A172 (cell line): ENCODE measurements at places on chromosomes 12 and 14. TPM values are rescaled to one million over a fixed set of nuclear protein-coding genes. Genes with fewer than 3 reads are reported as not detected.
A peak's percentile ranks its signal among the peaks of the same experiment; 100 is the strongest.

Gene SLC39A5
- not detected in 2 replicates for total RNA-seq

Gene CD27
- not detected in 2 replicates for total RNA-seq

DNA sequence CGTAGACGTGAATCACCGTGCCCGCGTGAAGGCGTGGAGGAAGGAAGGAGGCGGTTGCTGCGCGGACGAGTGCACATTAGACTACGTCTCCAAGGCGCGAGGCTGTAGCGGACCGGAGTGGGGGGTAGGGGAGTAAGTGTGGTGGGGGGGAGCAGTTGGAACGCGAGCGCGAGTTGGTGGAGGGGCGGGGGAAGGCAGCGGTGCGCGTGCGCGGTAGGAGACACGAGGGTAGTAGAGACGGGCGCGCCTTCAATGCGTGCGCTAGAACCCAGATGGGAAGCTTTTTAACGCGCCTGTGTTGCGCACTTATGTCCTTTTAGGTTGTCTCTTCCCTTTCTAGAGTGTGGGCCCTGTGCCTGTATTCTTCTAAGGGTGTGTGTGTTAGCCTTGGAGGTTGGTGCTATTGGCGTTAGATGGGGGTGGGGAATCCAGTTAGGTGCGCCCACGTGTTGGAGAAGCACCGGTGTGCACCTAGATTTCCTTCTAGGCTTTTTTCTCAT lies 604 bp downstream of the EIF4B start:
- DNase-seq = peak; percentile 61

DNA sequence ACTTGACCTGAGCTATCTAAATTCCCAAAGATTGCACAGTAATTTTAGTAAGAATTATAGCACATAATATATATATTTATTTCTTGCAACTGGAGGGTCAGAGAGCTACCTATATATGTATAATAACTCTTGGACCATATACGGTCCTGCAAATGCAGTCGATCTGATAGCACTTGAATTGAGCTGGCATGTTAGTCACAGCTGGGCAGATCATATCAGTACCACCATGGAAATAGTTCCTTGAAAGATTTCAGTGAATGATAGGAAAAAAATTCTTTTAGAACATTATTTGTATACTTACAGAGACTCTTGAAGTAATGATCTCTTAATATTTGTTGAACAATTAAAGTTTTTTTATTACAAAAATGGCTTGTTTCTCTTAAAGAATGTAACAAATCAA lies 94.5 kb upstream of the MON2 start:
- no peak for DNase-seq

- DNase-seq = no peak
Observed at GRCh38 chr12:129901254-129901653, 2.6 kb downstream of the TMEM132D start.
